ENCODE measurements at places on chromosomes 1 and 21.
A peak's percentile ranks its signal among the peaks of the same experiment; 100 is the strongest.

- peaks cover 7% of the 10 kb centered on the region for H3K4me1 ChIP-seq
- no peak overlapping the region for H3K27ac ChIP-seq
- DNase-seq: peak; percentile 37
- no peaks in the 10 kb centered on the region for H3K36me3 ChIP-seq
- peaks cover 4% of the 10 kb centered on the region for H3K27me3 ChIP-seq
Observed at GRCh38 chr1:65717815-65718454, 74.8 kb upstream of the PDE4B start.

DNA sequence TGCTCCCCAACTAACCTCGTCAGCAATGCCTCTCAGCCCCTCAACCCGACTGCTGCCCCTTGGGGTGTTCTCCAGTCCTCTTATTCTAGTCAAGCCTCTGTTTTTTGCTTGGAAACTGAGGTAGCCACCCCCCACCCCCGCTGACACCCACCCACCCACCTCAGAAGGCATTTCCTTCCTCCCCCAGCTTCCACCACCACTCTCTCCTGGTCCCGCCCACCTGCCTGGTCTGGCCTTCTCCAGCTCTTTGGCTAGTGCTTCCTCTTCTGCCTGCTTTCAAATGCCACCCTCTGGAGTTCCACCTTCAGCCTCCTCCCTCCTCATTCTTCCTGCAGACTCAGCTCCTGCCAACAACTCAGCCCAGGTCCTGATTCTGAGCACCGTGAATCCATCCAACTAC is 35.3 kb downstream of the OLFML2B start:
- peaks cover 7% of the 10 kb centered on the region for H3K27me3 ChIP-seq
- H3K4me3 ChIP-seq: no peak overlapping the region
- H3K4me1 ChIP-seq: peaks cover 12% of the 10 kb centered on the region
- no peak for DNase-seq
- H3K36me3 ChIP-seq: peaks cover 16% of the 10 kb centered on the region

DNA sequence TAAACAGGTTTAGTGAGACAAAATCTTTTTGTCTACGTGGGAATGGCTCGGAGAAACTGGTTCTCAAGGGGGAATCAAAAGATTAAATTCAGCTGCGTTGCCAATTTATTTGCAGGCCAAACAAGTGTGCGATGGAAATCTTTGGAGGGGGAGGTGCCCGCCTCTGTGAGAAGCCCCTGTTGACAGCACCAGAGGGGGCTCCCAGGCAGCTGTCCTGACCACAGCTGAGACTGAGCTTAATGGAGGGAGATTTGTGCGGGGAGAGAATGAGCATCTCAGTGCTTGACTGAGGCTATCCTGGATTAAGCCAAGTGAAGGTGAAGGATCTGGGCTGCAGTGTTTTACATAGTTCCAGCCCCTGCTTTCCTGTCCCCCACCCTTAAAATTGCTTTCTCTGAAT is 169.7 kb downstream of the ATG4C start:
- DNase-seq: no peak
- H3K4me3 ChIP-seq: no peak overlapping the region
- no peaks in the 10 kb centered on the region for H3K36me3 ChIP-seq
- H3K27me3 ChIP-seq: peaks cover 7% of the 10 kb centered on the region

- H3K36me3 ChIP-seq: no peaks in the 10 kb centered on the region
- H3K4me3 ChIP-seq: no peak overlapping the region
- peaks cover 5% of the 10 kb centered on the region for H3K27me3 ChIP-seq
- no peak overlapping the region for H3K27ac ChIP-seq
Observed at GRCh38 chr1:27626031-27626935, 8.7 kb downstream of the FGR start.

DNA sequence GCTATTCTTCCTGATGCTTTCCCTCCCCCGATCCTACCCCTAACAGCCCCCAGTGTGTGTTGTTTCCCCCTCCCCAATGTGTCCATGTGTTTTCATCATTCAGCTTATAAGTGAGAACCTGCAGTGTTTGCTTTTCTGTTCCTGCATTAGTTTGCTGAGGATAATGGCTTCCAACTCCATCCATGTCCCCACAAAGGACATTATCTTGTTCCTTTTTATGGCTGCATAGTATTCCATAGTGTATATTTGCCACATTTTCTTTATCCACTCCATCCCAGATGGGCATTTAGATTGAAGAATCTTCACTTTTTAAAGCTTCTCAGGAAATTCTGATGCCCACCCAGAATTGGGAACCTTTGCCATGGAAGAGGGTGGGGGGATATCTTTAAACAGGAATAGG is 19.0 kb upstream of the SLC2A1 start:
- no peak for DNase-seq
- no peak overlapping the region for H3K4me3 ChIP-seq
- no peak overlapping the region for H3K27ac ChIP-seq
- peaks cover 44% of the 10 kb centered on the region for H3K4me1 ChIP-seq

DNA sequence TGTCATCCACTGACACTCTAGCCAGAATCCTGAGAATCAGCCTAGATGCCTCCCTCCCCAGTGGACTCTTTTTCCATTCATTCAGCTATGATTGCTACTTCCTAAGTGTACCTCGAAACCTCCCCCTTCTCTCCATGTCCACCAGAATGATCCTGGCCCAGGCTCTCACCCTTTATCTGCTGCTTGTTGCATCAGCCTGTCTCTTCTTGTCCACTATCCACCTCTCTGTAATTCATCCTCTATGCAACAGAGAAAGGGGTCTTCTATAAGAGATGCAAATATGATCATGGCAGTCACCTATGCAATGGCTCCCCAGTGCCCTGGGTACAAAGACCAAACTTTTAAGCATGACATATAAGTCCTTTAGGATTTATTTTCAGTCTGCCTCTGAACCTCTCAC is 37.7 kb downstream of the JUN start:
- DNase-seq: no peak
- no peak overlapping the region for H3K4me3 ChIP-seq
- H3K36me3 ChIP-seq: peaks cover 7% of the 10 kb centered on the region

GRCh38 chr1:101346419-101346818 is 109.6 kb downstream of the S1PR1 start:
- peaks cover 16% of the 10 kb centered on the region for H3K27me3 ChIP-seq
- no peaks in the 10 kb centered on the region for H3K36me3 ChIP-seq
- peak overlapping the region; percentile 58 for H3K4me3 ChIP-seq
- peaks cover 6% of the 10 kb centered on the region for H3K4me1 ChIP-seq

DNA sequence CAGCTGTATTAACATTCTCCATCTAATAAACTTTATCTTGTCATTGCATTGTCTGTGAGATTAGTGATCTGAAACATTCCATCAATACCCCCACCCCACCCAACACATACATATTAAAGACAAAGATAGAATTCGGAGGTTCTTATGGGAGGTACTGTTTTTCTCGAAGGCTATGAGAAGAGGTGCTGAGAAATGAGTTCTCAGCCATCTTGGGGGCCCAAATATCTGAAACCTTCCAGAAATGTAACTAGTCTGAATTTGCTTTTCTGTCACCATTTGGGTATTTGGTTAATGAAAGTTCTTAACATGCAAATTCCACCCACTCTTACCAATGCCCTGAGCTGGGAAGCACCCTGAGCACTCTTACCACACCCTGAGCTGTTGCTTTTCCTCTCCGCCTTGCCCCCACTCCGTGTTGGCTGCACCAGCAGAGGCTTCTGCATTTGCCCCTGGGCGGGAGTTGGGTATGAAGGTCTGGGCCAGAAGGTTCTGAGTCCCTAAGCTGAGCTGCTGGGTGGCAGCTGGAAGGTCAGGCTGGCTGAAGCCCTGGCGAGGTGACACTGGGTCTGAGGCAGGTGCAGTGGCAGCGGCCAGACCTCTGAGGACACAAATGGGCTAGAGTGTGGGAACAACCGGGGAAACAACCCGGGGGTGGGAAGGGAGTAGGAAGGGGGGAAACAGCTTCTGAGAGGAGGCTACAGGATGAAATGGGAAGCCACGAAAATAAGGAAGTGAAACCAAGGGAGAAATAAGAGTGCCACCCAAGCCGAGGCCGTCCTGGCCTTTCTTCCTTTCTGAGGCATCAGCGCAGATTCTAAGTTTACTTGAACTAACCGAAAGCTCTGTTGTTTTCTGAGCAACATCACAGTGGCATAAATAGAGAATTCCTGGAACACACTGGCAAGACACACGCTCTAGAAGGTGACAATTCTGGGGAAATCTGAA is 26.3 kb upstream of the IER5 start:
- H3K27me3 ChIP-seq: peaks cover 1% of the 10 kb centered on the region
- DNase-seq: no peak
- peak overlapping the region; percentile 74 for H3K4me3 ChIP-seq
- peak overlapping the region; percentile 86 for H3K27ac ChIP-seq
- H3K4me1 ChIP-seq: peaks cover 24% of the 10 kb centered on the region
- peaks cover 18% of the 10 kb centered on the region for H3K36me3 ChIP-seq

- H3K27me3 ChIP-seq: no peaks in the 10 kb centered on the region
- H3K4me1 ChIP-seq: peaks cover 2% of the 10 kb centered on the region
- H3K36me3 ChIP-seq: no peaks in the 10 kb centered on the region
- H3K4me3 ChIP-seq: no peak overlapping the region
- H3K27ac ChIP-seq: no peak overlapping the region
- no peak for DNase-seq
Observed at GRCh38 chr1:77846966-77847365, 41.5 kb upstream of the NEXN start.
